ENCODE measurements at places on chromosomes 3 and 15.

DNA sequence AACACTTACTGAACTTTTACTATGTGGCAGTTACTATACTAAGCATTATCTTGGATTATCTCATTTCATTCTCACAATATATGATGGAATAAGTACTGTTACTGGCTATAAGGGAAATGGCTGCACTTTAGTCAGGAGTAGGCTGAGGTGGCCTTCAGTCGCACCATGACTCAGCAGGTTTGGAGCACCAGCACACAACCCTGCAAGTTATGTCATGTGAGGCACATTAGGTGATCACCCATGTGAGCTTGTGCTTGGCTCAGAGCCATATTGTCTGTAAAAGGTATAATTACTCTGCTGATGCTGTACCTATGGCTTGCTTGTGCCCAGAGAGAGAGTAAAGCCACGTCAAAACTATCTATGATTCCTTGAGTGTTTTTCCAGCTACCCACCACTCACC is 54.1 kb upstream of the TIPARP start:
- no peak for DNase-seq

DNA sequence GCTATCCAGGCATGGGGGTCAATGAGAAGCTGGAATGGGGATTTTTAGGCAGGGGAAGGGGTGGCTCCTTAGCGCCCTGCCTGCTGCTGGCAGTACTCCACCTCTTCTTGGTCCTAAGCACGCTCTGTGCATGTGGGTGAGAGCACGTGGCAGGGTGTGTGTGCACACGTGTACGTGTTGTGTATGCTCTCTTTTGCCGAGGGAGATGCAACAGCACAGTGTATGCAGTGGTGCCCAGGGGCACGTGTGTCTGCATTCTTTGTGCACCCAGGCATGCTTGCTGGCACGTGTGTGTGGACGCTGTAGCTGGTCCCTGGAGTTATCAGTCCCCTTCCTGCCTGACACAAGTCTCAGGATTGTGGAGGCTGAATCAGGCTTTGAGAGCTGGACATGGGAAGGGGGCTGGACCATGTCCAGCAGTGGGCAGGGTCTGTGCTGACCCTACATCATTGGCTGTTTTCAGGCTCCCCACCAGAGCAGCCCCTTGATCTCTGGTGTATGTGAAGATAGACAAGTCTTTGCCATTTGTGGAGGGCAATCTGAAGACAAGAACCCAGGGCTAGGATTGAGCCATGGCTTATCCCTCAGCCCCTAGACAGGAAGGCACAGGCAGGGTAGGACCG is 1.9 kb upstream of the CAMKV start:
- no peak for DNase-seq

GRCh38 chr15:86483936-86484335 is 404.3 kb downstream of the AGBL1 start:
- no peak for DNase-seq

- DNase-seq, result no peak
Measured at GRCh38 chr3:174325834-174326700, 533.1 kb upstream of the NAALADL2 start.

GRCh38 chr3:77513542-77513941 is 473.6 kb downstream of the ROBO2 start:
- no peak for DNase-seq

GRCh38 chr3:127296166-127296565 is 8.3 kb upstream of the PRR20G start:
- DNase-seq, result no peak

DNA sequence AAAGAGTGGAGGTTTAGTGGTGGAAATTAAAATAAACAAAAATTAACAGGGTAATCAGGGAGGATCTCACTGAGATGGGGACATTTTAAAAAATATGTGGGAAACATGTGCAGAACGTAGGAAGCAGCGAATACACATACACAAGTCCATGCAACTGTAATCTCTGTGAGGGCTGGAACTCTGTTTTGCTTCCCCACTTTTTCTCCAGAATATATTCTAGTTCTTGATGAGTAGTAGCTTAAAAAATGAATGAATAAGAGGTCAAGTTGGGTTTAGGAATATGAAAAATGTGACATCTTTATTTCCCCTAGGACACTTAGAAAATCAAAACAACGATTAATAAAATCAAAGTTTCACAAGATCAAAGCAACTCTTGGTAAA is 312.2 kb upstream of the ZNF717 start:
- DNase-seq, result no peak

- no peak for DNase-seq
Measured at GRCh38 chr3:174907027-174907426, 47.9 kb downstream of the NAALADL2 start.

DNA sequence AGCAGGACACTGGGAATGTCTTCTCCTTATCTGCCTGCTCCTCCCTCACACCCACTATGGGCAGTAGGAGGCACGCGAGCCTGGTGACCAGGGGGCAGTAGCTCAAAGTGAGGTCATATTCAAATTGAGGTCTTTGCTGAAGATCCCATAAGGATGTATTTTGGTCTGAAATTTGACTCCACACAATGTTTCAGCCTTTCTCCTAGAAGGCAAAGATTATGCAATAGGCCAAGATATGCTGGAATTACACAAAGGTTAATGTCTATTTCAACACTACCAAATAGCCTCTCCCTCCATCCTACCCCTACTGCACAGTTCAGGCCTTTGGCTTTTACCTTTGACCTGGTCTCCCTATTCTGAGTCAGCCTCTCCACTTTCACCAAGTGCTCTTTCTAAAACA is 203.0 kb downstream of the TIGIT start:
- no peak for DNase-seq

GRCh38 chr3:31137718-31138465 is 243.4 kb upstream of the GADL1 start:
- no peak for DNase-seq

DNA sequence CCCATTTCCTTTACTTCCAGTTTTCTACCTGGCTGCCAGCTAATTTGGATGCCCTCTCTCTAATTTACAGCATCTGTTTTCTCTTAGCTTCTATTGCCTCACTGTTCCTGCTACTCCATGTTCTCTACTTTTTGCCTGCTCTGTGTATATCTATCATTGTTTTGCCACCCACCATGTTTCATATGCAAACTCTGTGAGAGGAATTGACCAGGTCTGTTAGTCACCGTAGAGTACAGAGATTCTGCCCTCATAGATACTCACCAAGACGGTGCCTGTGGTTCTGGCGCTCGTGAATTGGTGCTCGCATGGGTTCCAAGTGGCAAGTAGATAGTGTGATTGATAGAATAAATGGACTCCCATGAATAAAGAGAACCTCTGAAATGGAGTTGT is 288.8 kb downstream of the CNTN6 start:
- DNase-seq, result no peak

GRCh38 chr15:49731187-49732099 is 110.6 kb downstream of the DTWD1 start:
- no peak for DNase-seq

Data from activated CD4-positive, CD25-positive, alpha-beta regulatory T cell treated with anti-CD3 and anti-CD28 coated beads, Interleukin-2, amount 50 U/mL, for 16 hours (primary cell).